Trophoblast cell (in vitro differentiated cells and primary cell): ENCODE measurements at places on chromosomes 5 and 9.
A peak's percentile ranks its signal among the peaks of the same experiment; 100 is the strongest.

DNA sequence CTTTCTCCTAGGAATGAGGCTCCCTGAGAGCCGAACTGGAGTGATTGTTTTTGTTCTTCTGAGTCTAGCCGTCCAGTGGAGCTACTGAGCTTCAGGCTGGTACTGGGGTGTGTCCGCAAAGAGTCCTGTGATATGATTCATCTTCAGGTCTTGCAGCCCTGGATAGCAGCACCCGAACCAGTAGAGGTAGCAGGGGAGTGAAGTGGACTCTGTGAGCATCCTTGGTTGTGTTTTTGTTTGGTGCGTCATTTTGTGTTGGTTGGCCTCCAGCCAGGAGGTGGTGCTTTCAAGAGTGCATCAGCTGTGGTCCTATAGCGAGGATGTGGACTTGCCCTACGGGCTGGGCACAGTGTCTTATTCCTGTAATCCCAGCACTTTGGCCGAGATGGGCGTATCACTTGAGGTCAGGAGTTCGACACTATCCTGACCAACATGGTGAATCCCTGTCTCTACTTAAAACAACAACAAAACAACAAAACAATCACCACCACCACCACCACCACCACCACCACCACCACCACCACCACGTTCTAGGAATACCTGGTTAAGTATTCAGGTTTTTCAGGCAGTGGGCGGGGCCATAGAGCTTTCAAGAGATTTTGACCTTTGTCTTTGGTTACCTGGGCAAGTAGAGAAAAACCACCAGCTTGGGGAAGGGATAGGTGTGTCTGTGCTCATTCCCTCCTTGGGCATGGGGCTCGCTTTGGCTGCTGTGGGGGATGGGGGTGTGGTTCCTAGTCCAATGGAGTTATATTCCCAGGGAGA lies 154.0 kb downstream of the WDR70 start:
- DNase-seq, result peak; percentile 86

GRCh38 chr9:83526211-83526610 lies 12.0 kb downstream of the FRMD3 start:
- DNase-seq, result no peak

DNA sequence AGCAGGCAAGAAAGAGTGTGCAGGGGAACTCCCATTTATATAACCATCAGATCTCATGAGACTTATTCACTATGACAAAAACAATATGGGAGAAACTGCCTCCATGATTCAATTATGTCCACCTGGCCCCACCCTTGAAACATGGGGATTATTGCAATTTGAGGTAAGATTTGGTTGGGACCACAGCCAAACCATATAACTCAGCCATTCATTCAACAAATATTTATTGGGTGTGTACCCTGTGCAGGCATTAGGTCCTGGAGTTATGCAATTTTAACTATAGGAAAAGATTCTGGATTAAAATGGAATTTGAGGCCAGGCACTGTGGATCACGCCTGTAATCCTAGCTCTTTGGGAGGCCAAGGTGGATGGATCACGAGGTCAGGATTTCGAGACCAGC lies 124.2 kb upstream of the GAS1 start:
- no peak for DNase-seq

GRCh38 chr9:136855461-136856078 lies 3.4 kb downstream of the MAMDC4 start:
- DNase-seq, result no peak

DNA sequence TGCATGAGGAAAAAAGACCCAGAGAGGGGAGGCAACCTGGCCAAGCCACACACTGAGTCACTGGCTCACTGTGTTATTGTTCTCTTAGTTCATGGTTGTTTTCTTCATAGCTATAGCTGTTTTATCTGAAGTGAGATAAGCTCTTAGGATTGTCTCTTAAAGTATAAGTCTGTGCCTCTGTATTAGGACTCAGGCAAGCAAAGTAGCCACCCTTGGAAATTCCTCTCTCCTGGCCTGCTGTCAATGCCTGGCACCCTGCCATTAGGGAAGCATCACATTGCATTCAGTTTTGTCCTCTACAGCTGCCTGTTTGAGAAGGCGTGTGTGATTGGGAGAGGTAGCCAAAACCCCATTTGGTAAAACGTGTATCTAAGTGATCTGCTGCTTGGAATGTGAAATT lies 147.4 kb upstream of the GLRA1 start:
- DNase-seq, result no peak

GRCh38 chr5:5017827-5018577 lies 122.1 kb upstream of the ADAMTS16 start:
- DNase-seq, result no peak

GRCh38 chr9:24793787-24794186 lies 248.1 kb upstream of the IZUMO3 start:
- DNase-seq, result no peak

DNA sequence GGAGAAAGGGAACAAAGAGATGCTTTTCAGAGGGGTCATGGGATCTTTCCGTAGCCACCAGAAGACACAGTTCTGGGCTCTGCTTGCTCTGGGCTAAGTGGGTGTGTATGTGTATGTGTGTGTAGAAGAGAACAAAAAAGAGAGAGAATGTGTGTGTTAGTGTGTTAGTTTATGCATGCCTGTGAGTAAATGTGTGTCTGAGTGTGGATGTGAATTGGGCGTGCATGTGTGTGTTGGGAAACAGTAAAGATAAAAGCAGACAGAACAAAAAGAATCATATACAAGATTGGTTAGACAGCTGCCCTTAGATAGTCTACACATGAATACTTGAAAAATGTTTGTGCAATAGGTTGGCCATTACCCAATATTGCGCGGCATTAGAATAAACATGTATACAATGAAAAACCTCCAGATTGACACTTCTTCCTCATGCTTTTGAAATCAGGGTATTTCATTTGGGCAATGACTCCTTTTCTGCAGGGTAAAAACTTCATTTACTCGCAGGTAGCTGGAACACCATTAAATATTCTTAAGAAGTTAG lies 36.5 kb upstream of the HSPA9 start:
- peak; percentile 98 for DNase-seq

GRCh38 chr9:119071636-119072035 lies 297.6 kb downstream of the BRINP1 start:
- no peak for DNase-seq

- no peak for DNase-seq
These were observed 344.8 kb downstream of the MTRR start for GRCh38 chr5:8213701-8214240.

DNA sequence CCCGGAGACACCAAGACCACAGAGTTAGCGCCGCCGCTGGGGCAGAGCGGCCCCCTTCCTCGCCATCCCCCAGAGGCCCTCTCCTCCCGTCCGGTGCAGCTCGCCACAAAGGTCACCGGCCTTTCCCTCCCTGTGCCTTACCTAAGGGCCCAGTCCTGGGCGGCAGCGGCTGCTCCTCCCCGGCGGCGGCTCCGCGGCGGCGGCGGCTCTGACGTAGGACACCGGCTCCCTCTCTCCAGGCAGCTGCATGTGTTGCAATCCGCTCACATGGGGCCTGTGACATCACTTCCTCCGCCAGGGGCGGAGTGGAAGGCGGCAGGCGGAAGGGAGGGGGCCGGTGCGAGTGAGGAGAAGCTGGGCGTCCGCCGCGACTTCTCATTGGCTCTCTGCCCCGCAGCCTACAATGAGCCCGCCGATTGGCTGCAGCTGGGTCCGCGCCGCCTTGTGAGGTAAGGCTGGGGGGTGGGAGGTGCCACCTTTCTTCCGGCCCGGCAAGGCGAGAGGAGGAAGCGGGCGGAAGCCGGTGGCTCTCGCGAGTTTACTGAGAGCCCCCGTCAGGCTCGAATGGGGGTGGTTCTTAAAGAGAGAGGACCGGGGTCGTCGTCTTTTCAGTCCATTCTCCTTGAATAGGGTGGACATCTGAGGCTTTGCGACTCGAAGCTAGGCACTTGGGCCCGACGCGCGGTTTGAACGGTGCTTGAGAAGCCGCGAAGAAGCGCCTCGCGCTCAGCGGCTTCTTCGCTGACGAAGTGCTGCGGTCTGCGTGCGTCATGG lies at the start of gene ETF1:
Gene ETF1, minus strand, starts transcription at position 281 of the 774 bp plus-strand sequence. CDS start 318 bp downstream, outside the sequence.
- peak; percentile 100 for DNase-seq

GRCh38 chr9:78605041-78606000 lies 308.4 kb downstream of the PSAT1 start:
- DNase-seq, result no peak

DNA sequence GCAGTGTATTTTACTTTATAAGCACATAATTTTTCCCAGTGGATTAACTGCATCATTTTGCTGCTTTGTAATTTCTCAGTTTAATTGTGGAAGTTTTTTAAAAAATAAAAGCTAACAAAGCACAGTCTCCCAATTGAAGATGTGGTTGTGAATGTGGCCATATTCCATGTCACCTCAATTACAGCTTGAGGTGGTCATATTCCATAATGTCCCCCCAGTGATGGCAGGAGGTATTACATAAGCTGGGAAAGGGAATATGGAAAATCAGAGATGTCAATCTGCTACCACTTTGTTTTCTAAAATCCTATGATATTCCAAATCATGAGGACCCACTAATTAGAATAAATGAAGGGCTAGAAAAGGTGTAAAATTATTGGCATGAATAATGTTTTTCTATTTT lies 1672.0 kb upstream of the CDH9 start:
- no peak for DNase-seq

DNA sequence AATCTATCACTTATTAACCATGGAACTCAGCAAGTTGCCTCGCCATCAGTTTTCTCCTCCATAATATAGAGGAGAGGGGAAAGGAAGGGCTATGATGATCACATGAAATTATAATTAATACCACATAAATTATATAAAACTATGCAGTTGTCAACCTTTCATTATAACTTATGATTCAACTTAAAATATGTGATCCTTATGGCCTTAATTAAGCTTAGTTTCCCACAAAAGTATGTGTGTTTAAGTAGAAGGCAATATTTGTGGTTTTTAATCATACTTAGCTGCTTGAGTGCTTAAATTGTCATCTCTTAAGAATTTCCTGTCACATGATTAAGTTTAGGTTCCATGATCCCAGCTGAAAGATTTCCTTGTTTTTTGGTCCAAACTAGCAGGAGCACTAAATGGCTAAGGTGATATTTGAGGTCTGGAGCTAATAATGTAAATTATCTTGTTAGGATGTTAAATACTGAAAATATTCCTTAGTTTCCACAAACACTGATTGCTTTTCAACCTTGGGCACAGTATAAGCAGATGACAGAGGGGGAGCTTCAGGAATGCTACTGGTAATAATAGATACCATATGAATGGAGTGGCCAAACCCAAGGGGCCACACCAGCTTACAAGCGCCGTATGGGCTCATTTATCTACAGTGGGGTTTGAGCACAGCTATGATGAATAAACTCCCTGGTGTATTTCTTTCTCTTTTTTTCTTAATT lies 26.4 kb upstream of the F2R start:
- no peak for DNase-seq

GRCh38 chr9:29806937-29807618 lies 2233.8 kb upstream of the C9orf72 start:
- no peak for DNase-seq

DNA sequence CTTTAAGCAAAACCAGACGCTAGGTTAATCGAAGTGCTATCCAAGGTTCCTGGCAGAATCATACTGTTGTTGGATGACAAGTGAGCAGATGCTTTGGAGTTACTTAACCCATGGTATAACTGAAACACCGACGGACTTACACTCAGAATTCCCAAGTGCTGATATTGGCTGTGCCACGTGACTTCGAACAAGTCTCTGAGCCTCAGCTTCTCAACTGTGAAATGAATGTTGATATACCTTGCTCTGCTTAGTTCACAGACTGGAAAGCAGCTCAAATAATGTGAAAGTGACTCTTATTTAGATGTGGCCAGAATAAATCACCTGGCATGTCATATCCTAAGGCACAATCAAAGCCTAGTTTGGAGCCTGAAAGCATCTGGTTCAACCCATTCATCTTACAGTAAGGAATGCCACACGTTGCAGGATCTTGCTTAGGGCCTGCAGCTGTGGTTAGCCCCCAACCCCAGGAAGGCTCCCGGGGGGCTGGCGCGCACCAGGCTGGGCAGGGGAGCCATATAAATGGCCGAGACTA lies 759 bp downstream of the GEMIN5 start:
- DNase-seq, result no peak

- no peak for DNase-seq
These were observed 16.5 kb downstream of the AGXT2 start for GRCh38 chr5:35031276-35031675.

DNA sequence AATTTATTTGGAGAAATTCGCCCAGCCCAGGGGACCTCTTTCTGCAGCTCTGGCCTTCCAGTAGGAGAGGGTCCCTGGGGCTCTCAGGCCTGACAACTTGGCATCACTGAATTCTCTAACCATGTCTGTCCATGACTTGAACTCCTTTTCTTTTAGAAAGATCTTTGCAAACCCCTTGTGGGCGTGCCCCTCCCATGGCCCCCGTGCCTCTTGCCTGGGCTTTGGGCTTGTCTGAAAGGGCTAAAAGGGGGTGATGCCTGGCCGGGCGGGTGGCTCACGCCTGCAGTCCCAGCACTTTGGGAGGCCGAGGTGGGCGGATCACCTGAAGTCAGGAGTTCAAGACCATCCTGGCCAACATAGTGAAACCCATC lies 3.2 kb upstream of the SQSTM1 start:
- DNase-seq, result no peak

GRCh38 chr5:40652441-40653220 lies 27.1 kb upstream of the PTGER4 start:
- DNase-seq, result no peak

DNA sequence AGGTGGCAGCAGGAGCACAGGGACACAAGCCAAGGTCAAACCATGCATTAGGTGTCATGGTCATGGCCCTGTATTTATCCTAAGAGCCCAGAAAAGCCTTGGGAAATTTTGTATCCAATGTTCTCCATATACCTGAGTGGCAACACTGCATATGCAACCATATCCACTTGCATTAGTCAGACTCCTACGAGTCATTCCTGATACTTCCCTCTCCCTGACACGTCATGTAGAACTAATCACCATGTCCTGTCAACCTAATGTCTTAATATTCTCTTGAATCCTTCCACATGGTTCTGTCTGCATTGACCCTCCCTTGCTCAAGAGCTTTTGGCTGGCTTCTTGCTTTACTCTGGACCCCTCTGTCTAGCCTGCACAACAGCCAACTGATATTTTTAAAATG lies 9.4 kb downstream of the SCGB3A2 start:
- no peak for DNase-seq

DNA sequence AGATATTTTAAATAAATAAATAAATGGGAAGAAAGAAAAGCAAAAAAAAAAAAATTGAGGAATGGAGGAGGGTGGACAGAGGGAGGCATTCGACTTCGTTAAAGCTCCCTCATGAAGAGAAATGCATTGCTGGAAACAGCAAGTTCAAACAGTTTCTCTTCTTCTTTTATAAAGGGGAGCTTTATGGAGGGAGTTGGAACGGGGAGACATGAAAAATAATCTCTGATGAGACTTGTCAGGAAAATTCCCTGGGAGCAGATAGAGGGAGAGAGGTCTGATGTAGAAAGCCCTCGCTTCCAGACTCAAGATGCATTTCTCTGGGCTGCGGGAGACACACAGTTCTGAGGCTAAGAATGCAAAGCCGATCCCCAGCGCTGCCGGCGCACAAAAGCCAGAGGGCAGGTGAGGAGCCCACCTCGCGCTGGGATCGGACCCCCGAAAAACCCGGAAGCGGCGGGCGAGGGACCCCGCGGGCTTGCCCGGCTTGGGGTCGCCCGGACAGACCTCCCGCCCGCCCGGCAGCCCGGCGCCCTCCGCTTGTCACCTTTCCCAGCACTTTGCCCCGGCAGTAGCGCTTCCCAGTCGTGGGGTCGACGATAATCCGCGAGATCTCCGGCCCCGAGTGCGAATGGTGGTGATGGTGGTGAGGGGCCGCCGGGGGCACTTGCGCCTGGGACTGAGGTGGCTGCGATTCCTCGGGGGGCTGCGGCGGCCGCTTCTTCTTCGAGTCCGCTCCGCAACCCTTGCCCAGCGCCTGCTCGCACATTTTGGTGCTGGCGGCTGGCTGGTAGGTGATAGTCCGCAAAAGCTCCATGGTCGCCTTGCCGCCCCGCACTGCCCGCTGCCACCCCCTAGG lies 512 bp downstream of the PLK2 start:
- peak; percentile 28 for DNase-seq
